ENCODE measurements at places on chromosomes 4 and X.
A peak's percentile ranks its signal among the peaks of the same experiment; 100 is the strongest.

DNA sequence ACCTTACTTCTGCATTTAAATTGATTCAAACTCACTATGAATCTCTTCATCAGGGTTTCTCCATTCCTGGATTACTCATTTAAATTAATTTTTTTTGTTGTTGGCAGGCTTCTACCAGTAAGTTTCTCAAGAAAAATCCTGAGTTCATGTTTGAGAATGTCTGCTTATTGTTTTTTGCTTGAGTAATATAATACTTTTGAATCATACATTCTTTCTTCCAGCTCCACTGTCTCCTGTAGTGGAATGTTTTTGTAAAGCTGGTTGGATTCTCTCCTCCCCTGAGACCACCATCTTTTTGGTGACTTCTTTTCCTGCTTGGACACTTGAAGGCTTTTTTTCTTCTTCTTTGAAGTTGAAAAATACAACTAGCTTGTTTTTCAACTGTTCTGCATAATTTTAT is 4.3 kb upstream of the MID1IP1 start:
- DNase-seq = no peak

DNA sequence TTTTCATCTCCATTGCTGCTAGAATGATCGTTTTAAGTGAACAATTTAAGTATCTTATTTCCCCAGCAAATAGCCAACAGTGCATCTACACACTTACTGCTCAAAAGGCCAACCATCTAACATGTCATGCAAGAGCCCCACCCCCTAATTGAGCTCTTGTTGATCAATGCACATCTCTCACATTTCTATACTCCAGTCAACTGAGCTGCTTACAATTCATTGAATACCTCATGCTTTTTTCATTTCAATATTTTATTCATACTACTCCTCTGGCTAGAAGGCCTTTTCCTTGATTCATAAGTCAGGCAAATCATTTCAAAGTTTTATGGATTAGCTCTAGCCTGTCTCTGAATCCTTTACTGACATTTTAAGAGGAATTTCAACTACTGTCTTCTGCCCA is 79.0 kb upstream of the WDR17 start:
- no peak for DNase-seq

- peak; percentile 29 for DNase-seq
These were observed 98.9 kb downstream of the HPGD start for GRCh38 chr4:174423257-174423944.

DNA sequence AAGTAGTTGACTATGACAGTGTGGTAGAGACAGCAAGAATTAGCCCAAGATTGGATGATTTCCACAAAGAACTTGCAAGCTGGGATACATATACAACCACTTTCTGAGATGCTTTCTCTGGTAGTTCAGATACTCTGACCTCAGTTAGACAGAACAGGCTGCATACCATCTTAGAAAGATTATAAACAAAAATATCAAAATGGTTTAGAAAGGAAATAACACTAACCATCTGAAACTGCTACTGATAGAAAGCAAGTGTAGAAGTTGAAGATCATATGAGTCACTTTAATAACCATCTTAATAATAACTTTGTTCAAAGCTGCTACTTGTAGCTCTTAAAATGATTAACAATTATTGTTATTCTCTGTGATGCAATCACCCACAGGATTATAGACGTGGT is 255.4 kb upstream of the TTC29 start:
- no peak for DNase-seq

GRCh38 chrX:151935358-151935757 is 22.7 kb downstream of the MAGEA4 start:
- no peak for DNase-seq

- DNase-seq = no peak
These were observed at the start of gene RXFP1 for GRCh38 chr4:158521484-158522088. TSS of gene RXFP1 (plus strand) at chr4:158521882. CDS start at chr4:158521977, 95 bp downstream.

GRCh38 chr4:36502350-36502749 is 220.9 kb downstream of the DTHD1 start:
- DNase-seq = peak; percentile 4

DNA sequence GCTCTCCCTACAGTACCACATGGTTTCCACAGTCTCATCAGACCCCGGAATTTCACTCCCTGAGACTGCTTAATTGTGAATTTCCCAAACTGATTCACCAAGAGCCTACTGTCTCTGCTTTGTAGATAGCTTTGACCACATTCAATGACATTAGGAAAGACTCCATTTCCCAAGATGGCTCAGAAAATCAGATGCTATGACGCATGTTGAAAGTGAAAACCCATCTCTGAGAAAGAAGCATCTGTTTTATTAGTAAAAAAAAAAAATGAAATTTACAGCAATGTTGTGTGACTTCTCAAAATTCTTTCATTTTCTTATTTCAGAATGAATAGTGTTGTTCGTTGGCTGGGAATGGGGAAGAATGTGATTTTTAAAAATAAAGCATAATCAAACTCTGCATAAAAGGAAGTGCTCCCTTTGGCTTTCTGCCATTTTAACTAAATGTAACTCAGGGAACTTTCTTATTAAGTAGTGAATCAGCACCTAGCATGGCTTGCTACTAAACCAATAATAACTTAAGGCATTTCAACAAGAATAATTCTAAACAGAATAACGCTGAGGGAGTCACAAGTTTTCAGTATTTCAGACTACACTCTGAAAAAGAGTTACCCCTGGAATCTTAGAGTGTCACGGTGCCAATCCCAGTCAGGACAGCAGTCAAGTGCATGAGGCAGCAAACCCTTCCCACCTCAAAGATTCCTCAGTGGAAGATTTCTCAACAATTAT is 97.4 kb upstream of the MYOZ2 start:
- DNase-seq = no peak

DNA sequence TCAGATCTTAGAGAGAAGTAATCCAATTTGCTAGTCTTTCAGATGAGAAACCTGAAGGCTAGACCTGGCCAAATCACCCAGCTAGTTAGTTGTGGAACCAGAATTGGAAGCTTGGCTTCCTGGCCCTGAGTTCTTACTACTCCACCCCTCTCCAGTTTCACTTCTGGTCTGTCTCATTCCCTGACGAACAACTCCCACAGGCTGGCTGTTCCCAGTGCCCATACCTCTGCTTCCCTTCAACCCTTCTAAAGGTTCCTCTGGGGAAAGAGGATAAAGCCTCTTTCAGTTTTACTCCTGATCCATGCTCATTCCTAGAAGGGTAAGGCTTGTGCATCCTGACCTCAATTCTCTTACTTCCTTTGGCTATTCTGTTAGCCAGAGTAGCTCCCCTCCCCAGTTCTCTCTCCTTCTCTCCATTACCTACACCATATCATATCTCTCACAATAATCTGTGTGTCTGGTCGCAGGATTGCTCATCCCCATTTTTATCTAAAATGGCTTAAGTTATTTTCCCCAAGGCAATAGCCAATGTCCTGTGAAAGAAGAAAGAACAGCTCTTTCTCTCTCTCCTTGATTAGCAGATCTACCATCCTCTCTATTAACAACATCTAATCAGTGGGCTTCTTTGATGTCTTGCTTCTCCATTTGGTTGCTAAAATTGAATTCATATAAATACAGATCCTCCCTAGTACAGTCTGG is 155.0 kb upstream of the MAOA start:
- DNase-seq = no peak

DNA sequence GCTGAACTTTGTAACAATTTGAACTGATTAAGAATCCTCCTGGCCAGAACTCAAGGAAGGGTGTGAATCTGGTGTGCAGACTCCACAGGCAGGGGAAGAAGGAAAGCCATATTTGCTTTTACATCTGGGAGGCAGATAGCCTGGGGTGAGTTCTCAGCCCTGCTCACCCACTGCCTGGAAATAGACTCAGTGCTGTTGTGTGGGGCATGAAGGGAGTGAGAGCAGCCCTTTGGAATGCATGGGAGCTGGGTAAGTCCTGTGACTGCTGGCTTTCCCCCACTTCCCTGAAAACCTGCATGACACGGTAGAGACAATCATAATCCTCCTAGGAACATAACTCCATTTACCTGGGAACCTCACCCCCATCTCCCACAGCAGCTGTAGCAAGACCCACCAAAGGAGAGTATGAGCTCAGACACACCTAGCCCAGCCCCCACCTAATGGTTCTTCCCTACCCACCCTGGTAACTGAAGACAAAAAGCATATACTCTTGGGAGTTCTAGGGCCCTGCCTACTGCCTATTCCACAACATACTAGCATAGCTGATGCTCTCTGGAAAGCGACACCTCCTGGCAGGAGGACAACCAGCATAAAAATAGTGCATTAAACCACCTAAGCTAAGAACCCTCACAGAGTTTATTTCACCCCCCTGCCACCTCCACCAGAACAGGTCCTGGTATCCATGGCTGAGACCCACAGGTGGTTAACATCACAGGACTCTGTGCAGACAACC is 59.3 kb upstream of the UBQLN2 start:
- DNase-seq = no peak

DNA sequence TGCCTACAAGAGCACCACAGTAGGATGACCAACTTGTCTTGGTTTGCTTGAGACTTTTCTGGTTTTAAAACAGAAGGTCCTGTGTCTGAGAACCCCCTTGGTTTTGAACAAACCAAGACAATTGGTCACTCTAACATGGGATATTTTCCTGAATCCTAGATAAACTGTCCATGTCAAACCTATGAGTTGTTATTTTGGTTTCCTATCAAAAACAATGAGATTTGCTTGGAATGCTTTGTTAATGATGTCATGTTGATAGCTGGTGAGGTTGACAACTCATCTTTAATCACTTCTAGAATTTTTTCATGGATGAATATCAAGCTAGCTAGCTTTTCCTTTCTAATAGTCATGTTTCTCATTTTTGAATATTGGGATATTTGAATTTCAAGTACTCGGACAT is 518.3 kb upstream of the ARX start:
- no peak for DNase-seq

DNA sequence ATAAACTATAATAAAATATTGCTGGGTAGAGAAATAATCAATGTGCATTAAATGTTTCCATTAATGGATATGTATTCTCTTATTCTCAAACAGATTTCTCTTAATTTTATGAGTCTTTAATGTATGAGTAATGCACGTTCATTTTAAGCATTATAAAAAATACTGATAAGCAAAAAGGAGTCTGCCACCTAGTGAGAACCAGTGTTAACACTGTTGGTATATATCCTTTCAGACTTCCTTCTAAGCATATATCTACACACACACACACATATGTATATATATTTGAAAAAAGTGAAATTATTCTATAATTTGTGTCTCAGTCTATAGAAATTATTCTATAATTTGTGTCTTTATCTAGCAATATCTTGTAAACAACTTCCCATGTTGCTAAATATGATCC is 49.9 kb upstream of the MTMR1 start:
- peak; percentile 27 for DNase-seq

DNA sequence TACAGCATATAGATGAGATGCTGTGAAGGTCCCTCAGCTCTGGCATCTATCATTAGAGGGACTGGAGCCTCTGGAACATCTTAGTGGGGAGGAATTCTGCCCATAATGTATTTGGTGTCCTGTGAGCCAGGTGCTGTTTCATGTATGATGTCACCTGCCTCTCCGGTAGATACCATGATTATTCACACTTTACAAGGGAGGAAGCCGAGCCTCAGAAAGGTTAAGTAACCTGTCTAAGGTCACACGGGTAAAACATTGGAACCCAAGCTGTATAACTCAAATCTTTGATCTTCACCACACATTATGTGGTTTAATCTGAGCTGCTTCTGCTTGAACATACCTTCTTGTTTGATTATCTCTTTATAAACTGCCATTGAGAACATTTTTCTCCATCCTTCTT is 442.8 kb downstream of the BCOR start:
- no peak for DNase-seq

DNA sequence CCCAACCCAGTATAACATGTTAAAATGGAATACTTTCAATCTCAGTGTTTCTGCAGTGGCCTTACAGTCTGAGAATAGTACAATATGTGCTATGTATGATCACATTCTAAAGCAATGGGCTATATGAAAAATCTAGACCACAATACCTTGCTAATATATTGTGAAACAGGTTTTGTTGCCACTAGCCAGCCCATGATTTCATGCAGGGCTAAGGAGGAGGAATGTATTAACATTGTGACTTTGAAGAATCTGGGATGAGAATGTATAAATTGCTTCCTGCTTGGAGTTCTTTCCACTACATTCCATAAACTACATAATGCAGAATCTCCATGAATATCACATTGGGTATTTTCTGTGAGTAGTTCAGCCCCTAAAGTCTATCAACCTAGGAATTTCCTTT is 935.4 kb upstream of the GRIA3 start:
- DNase-seq = no peak

- DNase-seq = no peak
These were observed 18.5 kb upstream of the AP1AR start for GRCh38 chr4:112213091-112213490.

DNA sequence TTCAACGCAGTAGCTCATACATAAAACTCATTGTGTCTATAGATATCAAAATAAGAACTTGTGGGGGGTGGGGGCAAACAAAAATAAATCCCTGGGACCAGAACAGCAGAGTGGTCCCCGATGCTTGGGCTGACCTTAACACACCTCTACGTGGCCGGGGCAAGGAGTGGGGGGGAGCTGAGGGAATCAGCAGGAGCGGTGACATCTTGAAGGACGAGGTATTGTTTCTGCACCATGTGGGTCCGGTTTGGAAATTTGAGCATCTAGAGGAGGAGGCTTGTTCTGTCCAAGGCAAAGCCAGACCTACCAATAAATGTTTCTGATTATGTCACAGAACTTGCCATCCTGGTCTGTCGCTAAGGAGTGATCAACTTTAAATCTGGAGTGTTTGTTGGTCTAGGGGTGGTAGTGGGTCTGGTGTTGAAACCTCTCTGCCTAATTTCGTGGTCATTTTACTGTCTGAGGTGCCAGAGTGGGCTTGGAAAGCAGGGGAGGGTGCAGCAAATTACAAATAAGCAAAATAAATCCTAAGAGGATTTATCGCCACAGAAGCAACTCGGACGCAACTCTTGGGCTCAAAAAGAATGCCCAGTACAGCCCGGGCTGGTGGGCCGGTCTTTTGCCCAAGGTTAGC is 774 bp upstream of the RAPGEF2 start:
- no peak for DNase-seq

DNA sequence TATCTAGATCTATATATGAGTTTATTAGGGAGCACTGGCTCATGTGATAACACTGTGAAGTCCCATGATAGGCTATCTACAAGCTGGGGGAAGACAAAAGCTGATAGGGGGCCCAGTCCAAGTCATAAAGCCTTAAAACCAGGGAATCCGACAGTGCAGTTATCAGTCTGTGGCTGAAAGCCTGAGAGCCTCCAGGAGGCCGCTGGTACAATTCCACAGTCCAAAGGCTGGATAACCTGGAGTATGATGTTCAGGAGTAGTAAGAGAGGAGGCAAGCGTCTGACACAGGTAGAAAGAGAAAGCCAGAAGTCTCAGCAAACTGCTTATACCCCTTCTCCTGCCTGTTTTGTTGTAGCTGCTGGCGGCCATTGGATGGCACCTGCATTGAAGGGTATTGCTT is 177.6 kb upstream of the SPRY1 start:
- DNase-seq = no peak

DNA sequence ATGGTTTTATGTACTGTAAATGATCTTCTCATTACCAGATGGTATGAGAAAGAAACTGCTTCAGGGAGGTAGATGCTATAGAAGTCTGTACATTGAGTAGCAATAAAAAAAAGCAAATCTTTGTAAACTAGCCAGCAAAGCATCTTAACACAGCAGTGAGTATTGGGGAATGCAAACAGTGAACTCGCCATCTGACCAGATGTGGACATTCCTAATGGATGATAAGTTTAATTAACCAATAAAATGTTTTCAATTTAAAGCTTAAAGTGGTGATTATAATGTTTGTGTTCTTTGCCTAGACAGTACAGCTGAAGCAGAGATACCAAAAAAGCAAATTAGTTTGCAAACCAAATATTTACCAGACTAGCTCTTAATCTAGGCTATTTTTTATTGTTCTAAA is 1144.2 kb downstream of the FAT4 start:
- DNase-seq = no peak

GRCh38 chrX:43836435-43837184 is 45.6 kb downstream of the MAOB start:
- peak; percentile 54 for DNase-seq
